SK-MEL-5 (cell line): ENCODE measurements at places on chromosomes 13 and 19. TPM values are rescaled to one million over a fixed set of nuclear protein-coding genes. Genes with fewer than 3 reads are reported as not detected.

Gene GIPC3
- total RNA-seq: 0.29 and 0.45 TPM in 2 replicates

Gene NXNL1
- not detected in 2 replicates for total RNA-seq

GRCh38 chr19:28103921-28104320, 1109.0 kb downstream of the UQCRFS1 start:
- no peak for DNase-seq

DNA sequence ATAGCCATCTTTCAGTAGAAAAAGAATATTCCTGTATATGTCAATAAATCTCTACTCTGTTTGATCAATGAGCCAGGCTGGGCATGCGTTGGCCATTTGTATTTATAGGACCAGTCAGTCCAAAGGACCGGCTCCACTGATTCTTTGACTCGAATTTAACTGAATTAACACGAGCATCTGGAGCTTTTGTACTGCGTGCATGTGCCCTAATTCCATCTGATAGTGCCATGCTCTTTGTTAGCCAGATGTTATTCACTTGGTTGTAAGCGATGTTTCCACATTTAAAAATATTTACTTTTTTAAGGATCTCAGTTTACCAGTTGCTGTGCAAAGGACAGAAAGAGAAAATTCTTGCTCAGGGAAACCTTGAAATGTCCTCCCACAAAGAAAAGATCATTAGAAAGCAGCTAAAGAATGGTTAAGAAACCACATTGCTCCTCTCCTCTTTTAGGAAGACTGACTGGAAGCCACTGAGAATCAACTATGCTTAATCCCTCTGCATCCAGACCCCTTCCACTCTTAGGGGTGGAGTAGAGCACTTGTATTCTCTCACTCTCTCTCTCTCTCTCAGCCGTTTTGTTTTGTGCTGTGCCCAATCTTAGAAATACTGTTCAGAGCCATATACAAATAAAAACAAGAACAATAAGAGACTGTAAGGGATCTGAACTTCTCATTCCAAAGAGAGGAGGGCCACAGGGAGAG, 165.8 kb downstream of the DCLK1 start:
- no peak for DNase-seq
